ENCODE measurements at places on chromosomes 1 and 21.

GRCh38 chr1:82143108-82143833, 342.5 kb downstream of the ADGRL2 start:
- DNase-seq, result no peak

GRCh38 chr1:195030793-195031192, 1577.4 kb downstream of the KCNT2 start:
- no peak for DNase-seq

DNA sequence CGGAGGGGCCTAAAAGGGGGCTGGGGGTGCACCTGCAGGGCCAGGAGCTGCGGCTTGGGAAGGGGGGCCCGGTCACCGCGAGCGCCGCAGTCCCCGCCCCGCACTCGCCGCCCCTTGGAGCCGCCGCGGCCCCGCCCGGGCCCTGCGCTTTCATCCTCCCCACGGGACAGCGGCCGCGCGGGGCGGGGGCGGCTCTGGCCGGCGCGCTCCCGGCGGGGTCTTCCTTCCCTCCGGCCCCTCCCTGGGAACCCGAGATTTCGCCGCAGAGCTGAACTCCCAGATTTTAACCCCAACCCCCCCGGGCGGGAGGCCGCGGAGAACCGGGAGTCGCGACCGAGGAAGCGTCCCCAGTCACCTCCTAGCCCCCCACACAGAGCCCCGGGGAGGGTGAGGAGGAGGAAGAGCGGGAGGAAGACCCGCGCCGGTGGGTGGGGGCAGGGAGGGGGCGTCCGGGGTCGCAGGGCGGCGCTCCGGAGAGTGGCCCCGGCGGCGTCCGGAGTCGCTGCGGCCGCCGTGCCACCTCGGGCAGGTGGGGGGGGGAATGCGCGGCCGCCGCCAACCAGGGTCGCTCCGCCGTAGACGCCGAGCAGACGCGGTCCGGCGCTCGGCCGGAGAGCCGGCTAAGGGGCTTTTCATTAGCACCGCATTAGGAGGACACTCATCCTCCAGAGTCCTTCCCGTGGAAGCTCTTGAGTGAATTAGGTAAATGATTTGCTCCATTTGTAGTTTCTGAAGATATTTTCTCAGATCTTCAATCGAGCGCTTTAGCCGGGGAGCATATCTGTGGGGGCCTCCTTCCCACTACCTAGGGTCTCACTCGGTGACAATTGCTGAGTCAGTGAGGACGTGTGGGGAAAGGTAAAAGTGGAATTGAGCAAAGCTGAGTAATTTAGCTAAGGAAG, 31.6 kb upstream of the NFIA start:
- no peak for DNase-seq

DNA sequence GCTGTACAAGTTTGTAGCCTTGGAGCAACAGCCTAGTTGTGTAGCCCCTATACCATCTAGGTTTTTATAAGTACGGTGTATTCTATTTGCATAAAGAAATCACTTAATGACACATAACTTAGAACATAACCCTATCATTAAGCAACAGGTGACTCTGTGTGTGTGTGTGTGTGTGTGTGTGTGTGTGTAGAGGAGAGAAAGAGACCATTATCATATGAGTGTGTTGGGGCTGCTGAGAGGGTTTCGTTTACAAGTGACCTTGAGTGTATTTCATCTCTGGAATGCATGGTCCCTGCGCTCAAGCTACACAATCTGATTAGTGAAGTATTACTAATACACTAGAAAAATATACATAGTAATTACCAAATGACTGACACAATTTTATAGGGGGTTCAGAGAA, 115.1 kb downstream of the RABGAP1L start:
- DNase-seq, result no peak

- no peak for DNase-seq
Observed at GRCh38 chr1:8232036-8232757, 85.7 kb upstream of the SLC45A1 start.

- DNase-seq, result no peak
Observed at GRCh38 chr1:198679535-198680173, 40.8 kb downstream of the PTPRC start.

DNA sequence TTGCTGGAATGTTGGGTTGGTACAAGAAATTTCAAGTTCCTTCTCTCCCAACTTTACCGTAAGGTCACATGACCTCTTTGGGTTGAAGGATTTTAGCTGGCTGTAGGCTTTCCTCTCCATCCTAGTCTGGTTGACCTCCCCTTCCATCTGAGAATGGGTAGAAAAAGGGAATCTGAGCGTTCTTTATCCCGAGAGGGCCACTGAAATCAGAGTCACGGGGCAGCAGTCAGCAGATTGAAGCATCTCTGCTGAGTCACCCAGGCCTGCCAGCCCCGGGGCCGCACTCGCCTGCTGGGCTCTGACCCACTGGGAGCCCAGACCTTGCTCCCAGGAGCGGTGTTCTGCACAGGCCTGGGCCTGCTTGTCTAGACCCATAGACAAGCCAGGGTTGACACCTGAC, 31.0 kb downstream of the TMCC2 start:
- DNase-seq, result no peak

- DNase-seq, result no peak
Observed at GRCh38 chr1:147771226-147772125, 11.1 kb upstream of the GJA5 start.

DNA sequence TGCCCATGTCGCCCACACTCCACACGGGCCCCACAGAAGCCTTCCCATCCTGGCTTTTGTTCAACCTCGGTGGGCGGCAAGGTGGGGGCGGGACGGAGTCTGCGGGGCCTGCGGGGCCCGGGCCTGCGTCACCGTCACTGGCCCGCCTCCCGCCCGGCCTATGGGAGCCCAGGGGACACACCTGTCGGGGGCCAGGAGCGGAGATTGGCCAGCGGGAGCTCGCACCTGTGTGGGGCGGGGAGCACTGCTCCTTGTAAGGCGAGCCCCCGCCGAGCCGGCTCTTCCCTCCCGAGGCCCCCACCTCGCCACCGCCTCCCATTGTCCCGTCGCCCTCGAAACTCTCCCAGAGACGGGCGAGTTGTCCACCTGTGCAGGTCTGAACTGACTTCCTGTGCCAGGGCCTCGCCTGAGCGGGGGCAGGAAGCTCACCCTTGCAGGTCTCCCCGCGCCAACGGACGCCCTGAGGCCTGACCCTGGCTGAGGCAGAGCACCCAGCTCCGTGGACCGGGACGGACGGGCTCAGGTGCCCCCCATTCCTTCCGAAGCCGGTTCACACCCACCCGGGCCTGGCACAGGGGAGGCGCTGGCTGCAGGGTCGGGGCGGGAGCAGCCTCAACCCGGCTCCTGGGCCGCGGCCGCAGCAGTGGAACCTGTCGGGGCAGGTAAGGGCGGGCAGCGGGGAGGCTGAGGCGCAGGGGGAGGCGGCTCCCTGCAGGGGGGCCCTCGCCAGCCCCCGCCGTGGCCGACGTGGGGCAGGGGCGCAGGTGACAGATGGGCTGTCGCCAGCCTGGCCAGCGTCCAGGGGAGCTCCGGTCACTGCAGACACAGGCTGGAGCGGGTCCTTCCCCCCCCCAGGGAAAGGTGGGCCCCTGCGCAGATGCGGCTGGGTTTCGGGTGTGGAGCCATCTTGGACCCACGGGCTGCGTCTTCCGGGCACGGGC, 10.8 kb upstream of the TTLL10 start:
- peak; percentile 91 for DNase-seq

GRCh38 chr1:159800177-159800930, 1.8 kb upstream of the FCRL6 start:
- no peak for DNase-seq

DNA sequence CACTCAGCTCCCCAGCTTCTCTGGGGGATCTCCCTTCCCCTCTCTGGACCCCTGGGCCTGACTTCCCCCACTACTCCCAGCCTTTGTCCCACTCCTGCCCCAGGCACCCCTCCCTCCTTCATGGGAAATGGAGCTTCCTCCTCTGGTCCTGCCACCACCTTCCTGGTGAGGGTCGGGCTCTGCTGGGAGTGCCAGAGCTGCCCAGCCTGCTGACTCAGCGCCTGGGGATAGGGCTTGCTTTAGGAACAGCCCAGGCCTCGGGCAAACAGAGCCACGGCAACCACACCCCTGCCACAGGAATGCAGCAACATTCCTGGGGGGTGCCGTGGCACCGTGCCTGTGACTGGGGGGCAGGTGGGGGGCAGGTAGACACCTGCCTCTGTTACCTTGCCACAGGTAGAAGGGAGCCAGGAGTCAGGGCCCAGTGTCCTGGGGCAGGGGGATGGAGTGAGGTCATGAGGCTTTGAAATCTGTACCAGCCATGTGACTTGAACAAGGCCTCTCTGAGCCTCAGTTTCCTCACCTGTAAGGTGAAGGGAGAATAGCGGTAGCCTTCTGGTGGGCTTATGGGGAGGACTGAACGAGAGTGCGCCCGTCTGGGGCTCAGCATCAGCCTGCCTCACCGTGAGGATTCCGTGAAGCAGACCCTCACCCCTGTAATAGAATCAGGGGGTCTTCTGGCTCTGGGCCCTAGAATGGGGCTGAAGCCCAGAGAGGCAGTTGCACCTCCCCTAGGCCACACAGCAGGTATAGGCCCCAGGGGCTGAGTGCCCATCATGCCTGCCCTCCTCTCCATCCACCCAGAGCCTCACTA, 17.8 kb upstream of the EPHA2 start:
- no peak for DNase-seq

- DNase-seq, result no peak
Observed at GRCh38 chr1:36955016-36955415, 79.3 kb downstream of the GRIK3 start.

- no peak for DNase-seq
Observed at GRCh38 chr1:201536558-201536957, 2.4 kb upstream of the NAV1 start.

DNA sequence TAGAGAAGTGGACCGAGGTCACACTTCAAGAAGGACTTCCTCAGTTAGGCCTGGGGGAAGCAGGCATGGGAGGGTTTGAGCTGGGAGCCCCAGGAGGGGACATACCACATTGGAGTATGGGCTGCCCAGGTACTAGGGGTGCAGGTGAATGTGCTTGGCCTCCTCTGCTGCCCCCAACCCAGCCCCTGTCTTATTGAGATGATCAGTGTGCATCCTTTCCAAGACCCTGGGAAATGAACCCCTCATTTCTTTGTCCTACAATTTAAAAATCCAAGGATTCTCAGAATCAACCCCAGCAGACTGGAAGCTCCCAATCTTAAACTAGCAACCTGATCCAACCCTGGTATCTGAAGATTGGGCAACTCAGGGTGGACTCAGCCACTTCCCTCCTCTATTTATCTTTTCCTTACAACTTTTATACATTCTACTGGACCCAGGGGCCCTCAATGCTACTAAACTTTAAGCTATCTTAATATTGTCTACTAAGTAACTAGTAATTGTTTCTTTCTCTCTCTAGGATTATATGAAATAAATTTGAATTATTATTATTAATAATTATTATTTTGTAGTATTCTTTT, 9.1 kb downstream of the MEX3A start:
- DNase-seq, result no peak

- DNase-seq, result no peak
Observed at GRCh38 chr1:119637710-119638109, 10.4 kb downstream of the ZNF697 start.

- DNase-seq, result no peak
Observed at GRCh38 chr1:6691507-6691906, 10.1 kb downstream of the DNAJC11 start.

GRCh38 chr1:43414634-43415223, 25.0 kb downstream of the SZT2 start:
- peak; percentile 56 for DNase-seq

- no peak for DNase-seq
Observed at GRCh38 chr1:19178734-19179398, 31.2 kb downstream of the UBR4 start.

GRCh38 chr1:78153092-78153736, 107.4 kb downstream of the GIPC2 start:
- DNase-seq, result no peak

GRCh38 chr1:51756290-51756689, 122.2 kb downstream of the NRDC start:
- DNase-seq, result no peak

DNA sequence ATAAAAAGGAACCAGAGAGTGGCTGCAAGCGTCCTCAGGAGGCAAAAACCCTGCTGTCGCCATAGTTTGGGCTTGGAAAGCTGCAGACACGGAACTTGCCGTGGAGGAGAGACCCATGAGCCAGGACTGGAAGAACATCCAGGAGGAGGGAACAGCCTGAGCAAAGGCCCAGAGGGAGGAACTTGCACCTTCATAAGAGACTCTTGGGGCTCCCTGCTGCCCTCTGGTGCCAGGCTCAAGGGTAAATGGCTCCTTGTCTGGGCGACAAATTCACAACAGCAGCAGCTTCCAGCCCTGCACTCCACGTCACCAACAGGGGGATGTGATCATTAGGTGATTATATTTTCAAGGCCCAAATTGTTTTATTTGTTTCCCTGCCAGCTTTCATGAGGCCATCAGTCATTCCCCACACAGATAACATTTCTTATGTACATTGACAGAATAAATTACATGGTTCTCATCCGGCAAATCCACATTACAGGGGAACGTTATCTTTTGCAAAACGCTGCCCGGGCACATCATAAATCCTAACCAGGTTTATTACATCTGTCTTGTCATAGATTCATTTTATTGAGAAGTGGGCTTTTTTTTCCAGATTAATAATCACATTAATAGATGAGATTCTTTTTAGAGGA, 143.0 kb upstream of the GRIK3 start:
- peak; percentile 91 for DNase-seq

- DNase-seq, result peak; percentile 45
Observed at GRCh38 chr21:32382108-32382644, 10.6 kb downstream of the URB1 start.

DNA sequence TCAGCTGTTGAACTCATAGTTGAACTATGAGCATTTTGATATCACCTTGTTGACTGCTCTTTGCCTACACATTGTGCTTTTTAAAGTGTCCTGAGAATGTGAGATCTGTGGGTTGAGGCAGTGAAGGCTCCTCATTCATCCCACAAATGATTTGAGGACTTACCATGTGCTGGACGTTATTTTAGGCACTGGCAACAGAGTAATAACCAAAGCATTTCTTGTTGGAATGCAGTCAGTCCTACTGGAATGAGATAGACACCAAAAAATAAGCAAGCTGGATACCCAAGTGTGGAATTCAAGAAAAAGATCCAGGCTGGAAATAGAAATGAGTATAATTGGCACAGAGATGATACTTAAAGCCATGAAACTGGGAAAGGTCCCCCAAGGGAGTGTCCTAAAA, 73.4 kb downstream of the ZP4 start:
- DNase-seq, result no peak

DNA sequence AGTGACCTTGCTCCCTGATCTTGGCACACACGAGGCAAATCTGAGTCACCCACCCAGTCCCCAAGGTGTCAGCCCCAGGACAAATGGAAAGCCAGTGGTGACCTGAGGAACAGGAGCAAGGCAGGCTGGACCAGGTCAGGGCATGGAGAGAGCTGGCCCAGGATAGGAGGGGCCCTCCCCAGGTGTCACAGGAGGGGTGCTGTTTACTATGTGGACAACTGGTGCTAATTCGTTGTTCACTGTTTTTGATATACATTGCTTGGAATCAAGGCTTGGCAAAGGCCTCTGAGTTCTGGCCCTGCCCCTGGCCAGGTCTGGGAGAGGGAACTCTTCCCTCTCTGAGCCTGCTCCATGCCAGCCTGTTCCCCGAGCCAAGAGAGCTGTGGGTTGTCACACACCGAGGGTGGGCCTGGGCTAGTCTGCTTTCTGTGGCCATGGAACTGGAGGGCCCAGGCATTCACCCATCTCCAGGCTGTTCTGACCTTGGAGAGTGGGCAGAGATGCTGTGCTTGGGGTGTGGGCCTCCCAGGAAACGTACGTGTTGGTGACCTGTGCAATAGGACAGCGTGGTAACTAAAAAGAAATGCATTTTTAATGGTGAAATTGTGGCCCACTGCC, 41.8 kb downstream of the CRYAA start:
- no peak for DNase-seq

- peak; percentile 65 for DNase-seq
Observed at GRCh38 chr1:154221278-154222001, 685 bp downstream of the UBAP2L start.

GRCh38 chr1:24776821-24777220, 31.6 kb downstream of the CLIC4 start:
- peak; percentile 9 for DNase-seq
